Inflammatory macrophage (primary cell): ENCODE measurements at places on chromosomes 2 and 18.

DNA sequence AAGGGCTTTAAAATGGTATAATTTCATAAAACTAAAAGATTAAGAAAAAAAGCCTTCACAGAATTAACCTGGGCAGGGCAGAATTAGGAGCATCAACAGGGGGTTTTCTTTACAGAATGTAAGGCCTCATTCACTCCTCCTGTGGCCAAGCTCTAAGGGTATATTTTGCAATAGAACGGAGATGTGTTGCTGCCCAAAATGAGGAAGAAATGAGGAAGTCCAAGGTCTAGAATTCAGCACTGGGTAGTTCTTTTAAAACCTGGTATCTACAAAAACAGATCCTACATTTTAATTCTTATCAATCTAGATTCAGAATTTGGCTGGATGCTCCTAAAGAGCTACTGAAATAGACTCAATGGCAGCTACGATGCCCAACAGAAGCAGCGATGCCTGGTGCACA lies 101.8 kb downstream of the AKAIN1 start:
- no peak for DNase-seq

DNA sequence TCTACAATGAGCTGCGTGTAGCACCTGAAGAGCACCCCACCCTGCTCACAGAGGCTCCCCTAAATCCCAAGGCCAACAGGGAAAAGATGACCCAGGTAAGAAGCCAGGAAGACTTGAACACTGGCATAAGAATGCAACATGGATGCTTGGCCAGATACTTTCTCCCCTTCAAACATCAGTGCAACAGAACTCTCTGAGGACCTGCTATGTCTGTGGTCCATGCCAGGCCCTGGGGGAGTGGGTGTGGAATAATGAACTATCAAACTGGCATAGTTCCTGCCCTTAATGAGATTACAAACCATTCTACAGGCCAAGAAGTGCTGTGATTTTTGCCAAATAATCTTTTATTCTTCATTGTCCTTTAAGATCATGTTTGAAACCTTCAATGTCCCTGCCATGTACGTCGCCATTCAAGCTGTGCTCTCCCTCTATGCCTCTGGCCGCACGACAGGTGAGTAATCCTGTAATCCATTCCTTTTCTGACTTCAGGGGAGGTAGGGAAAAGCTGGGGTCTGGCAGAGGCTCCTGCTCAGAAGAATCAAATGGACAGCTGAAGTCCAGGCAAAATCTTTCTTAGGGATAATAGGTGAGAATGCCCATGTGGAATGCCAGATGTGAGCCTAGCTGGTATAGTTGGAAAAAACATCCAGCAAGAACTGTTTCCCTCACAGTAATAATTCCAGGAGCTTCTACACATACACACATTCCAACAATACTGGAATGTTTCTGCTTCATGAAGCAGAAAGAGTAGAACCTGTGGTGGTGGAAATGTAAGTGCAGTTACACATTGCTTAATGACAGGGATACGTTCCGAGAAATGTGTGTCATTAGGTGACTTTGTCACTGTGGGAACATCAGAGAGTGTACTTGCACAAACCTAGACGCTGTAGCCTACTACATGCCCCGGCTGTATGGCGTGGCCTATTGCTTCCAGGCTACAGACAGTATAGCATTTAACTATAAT lies 16.2 kb downstream of the ACTG2 start:
- DNase-seq: no peak

DNA sequence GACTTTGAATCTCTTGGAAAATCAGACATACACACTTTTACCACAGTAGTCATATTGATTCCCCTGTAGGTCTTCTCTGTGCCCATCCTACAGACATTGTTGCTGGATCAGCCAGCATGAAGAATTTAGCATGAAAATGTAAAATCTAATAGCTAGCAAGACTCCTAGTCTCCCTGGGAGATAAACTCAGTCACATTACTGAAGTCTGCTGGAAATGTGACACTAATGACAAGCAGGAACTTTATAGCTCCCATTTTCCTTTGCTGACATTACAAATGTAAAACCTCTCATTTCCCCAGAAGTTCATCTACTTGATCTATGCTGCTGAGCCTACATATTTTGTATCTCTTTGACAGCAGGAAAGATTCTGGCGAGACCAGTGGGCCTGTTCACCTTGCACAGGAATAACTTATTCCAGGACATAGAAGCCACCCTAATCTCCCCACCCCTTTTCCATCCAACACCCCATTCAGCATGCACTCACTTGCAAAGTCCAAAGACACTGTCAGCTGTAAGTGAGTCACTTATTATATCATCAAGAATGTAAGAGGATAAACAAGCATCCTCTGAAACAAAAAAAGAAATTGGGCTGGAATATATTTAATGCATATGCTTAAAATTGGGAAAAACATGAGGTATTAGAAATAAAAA lies 648.3 kb upstream of the PKDCC start:
- no peak for DNase-seq

DNA sequence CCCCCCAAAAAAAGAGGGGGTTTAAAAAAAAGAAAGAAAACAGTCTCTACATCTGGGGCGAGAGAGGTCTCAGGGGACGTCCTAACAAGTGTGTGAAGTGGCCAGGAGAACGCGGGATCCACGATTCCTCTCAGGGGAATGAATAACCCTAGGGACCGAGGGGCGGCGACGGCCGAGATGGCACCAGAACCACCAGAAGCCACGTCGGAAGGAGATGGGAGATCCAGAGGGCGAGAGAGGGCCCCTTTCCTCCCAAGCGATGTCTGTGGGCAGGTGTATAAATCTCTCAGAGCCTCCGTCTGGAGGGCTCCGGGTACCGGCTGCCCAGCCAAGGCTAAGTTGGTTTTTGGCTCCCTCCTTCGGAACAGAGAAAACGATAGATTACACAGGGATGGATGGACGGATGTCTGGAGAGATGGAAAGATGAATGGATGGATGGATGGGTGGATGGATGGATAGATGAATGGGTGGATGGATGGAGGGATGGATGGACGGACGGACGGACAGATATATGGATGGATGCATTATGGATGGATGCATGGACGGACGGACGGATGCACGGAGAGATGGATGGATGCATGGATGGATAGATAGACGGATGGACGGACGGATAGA lies 1.7 kb downstream of the EPHA4 start:
- no peak for DNase-seq

- no peak for DNase-seq
Measured at GRCh38 chr18:68399721-68400120, 315.2 kb downstream of the TMX3 start.

DNA sequence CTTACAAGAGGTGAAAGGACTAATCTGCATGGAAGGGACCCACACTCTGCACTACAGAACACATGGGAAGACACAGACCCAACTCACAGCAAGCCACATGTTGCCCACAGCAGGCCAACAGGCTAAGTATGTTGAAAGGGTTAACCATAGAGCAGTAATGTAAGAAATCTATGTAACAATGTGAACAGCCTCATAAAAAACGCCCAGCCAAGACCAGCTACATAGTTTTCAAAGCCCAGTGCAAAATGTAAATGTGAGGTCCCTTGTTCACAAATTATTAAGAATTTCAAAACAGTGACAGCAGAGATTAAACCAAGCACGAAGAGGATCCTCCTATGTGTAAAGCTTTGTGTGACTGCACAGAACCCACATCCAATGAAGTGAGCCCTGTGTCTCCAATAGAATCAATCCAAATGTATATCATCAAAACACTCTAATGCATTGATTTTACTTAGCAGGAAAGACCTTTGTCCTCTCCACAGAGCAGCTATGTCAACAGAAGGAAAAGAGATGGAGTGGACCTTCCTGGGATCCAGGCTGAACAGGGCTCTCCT lies 210.1 kb downstream of the AGPS start:
- DNase-seq: no peak

GRCh38 chr2:108535357-108535631 lies 1.0 kb downstream of the LIMS1 start:
- no peak for DNase-seq

DNA sequence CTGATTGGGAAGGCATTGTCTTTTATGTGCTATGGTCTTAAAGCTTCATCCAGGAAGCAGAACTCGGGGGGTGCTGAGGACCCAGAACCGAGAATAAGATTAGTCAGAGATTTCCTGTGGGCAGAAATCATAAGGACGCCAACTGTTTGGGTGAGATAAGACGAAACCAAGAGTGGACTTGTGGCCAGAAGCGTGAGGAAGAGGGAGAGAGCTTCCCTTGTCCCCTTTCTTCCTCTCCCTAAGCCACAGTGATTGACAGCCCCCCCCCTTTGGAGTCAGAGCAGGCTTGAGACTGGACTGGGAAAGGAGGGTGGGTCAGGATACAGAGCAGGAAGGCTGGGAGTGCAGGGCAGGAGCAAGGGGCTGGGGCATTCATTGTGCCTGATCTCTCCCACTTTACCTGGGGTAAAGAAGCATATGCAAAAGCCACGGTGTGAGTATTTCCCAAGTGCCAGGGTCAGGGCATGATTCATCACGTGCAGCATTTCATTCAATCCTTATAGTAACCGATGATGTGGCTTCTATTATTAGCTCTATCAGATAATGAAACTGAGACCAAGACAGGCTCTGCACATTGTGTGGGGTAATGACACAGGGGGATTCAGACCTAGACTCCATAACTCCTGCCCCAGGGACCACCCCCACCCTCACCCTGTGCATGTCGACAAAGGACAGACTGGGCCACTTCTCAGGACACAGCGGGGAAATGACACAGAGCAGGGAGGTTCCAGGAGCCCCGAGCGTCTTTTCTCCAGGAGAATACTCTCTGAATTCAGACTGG lies 3.0 kb upstream of the IL1RN start:
- peak; percentile 80 for DNase-seq

DNA sequence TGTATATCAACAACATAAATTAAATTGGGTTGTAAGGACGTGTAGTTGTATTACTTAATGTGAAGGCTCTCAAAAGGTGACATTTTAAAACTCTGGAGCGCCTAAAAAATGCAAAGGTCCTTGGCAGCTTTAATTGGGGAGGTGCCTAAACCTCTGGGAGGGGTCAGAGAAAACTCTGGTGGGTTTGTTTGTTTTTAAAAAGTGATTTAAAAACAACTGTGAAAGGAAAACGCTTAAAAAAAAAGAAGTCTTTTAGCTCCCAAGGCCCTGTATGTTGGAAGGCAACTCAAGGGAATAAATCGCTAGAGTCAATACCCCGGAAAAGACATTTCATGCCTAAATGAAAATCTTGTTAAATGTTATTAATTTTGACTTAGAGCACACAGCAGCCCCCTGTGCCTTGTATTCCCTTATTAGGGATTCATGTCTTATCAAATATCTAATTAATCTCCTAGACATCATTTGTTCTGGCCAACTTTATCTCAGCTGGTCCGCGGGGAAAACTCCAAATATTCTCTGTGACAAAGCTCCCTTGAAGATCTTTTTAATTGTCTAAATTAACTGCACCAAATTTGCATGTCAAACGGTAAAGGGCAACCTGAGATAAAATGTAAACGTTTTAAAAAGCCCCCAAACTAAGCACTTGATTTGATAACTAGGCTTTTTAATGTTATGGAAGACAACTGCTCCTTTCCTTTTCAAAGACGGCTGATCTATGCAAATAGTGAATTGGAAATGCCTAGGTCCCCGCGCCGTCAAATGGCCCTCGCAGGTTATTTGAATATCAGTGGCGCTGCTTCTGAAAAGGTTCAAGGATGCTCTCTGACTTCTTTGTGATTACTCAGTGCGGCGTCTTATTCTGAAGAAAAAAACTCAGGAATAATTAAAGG lies 4.2 kb downstream of the SP9 start:
- DNase-seq: no peak

GRCh38 chr2:73862987-73863386 lies 29.8 kb upstream of the ACTG2 start:
- no peak for DNase-seq
